ENCODE measurements at places on chromosomes 13 and 19. TPM values are rescaled to one million over a fixed set of nuclear protein-coding genes. Genes with fewer than 3 reads are reported as not detected.
A peak's percentile ranks its signal among the peaks of the same experiment; 100 is the strongest.

C1QTNF9 gene
- total RNA-seq, result not detected

DHDH gene
- 3.3 TPM for total RNA-seq

CGB8 gene
- not detected for total RNA-seq

GRCh38 chr13:36515466-36515865 is 83.2 kb downstream of the CCNA1 start:
- no peaks in the 10 kb centered on the region for H3K36me3 ChIP-seq
- H3K4me3 ChIP-seq, result no peak overlapping the region
- H3K27me3 ChIP-seq, result no peaks in the 10 kb centered on the region
- no peak overlapping the region for H3K27ac ChIP-seq

GRCh38 chr19:38059897-38060296 is 152.9 kb downstream of the SIPA1L3 start:
- no peaks in the 10 kb centered on the region for H3K27me3 ChIP-seq
- H3K27ac ChIP-seq, result peak overlapping the region; percentile 85
- DNase-seq, result peak; percentile 62
- peaks cover 91% of the 10 kb centered on the region for H3K4me1 ChIP-seq
- 0 out of 2 replicates have a peak, but pooled peaks cover 3% of the 10 kb centered on the region for H3K36me3 ChIP-seq

GRCh38 chr13:43263047-43263446 is 239.7 kb downstream of the DNAJC15 start:
- DNase-seq, result no peak
- no peaks in the 10 kb centered on the region for H3K36me3 ChIP-seq
- H3K4me1 ChIP-seq, result no peaks in the 10 kb centered on the region
- no peaks in the 10 kb centered on the region for H3K27me3 ChIP-seq
- no peak overlapping the region for H3K27ac ChIP-seq

- no peak for DNase-seq
- no peak overlapping the region for H3K27ac ChIP-seq
- peaks cover 17% of the 10 kb centered on the region for H3K4me1 ChIP-seq
- H3K4me3 ChIP-seq, result no peak overlapping the region
These were observed 476.4 kb downstream of the FOXO1 start for GRCh38 chr13:40189898-40190630.

Measured in Karpas-422 (cell line).